A172 (cell line): ENCODE measurements at places on chromosomes 11 and 22. TPM values are rescaled to one million over a fixed set of nuclear protein-coding genes. Genes with fewer than 3 reads are reported as not detected.

- DNase-seq, result peak; percentile 95
These were observed 33.1 kb downstream of the EHF start for GRCh38 chr11:34653851-34654482.

GRCh38 chr11:77140231-77140851, 12.3 kb downstream of the MYO7A start:
- no peak for DNase-seq

The PHOX2A gene
- not detected in 2 replicates for total RNA-seq

- DNase-seq, result no peak
These were observed 26.0 kb downstream of the LPXN start for GRCh38 chr11:58549644-58550043.

- DNase-seq, result no peak
These were observed 99.7 kb upstream of the MTNR1B start for GRCh38 chr11:92869716-92870115.
